ENCODE measurements at places on chromosomes 2 and 18. TPM values are rescaled to one million over a fixed set of nuclear protein-coding genes. Genes with fewer than 3 reads are reported as not detected.

- DNase-seq = peak; percentile 56
- no peak overlapping the region for H3K4me3 ChIP-seq
- H3K27ac ChIP-seq = no peak overlapping the region
- no peaks in the 10 kb centered on the region for H3K4me1 ChIP-seq
Measured at GRCh38 chr2:152740743-152741328, 22.4 kb downstream of the ARL6IP6 start.

- H3K4me3 ChIP-seq = no peak overlapping the region
- no peaks in the 10 kb centered on the region for H3K4me1 ChIP-seq
- H3K36me3 ChIP-seq = no peaks in the 10 kb centered on the region
- no peaks in the 10 kb centered on the region for H3K27me3 ChIP-seq
- no peak for DNase-seq
Measured at GRCh38 chr2:217438136-217438535, 564.7 kb downstream of the TNS1 start.

DNA sequence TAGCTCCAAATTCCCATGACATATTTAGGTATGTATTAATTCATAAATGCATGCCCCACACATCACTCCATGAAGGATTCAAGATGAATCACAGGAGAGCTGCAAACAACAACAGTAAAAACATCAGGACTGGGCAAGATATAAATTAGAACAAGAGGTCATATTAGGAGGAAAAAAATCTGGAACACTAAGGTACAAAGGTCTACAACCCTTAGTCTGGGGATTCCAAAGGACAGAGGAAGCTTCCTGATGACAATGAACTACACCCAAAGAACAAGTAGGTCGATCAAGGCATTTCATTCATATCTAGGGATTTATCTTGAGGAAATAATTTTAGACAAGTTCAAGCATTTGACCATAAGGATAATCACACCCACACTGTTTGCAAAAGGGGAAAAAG is 14.5 kb downstream of the VPS4B start:
- no peak overlapping the region for H3K4me3 ChIP-seq
- H3K4me1 ChIP-seq = no peaks in the 10 kb centered on the region
- H3K27ac ChIP-seq = no peak overlapping the region
- H3K36me3 ChIP-seq = peaks cover 6% of the 10 kb centered on the region

DNA sequence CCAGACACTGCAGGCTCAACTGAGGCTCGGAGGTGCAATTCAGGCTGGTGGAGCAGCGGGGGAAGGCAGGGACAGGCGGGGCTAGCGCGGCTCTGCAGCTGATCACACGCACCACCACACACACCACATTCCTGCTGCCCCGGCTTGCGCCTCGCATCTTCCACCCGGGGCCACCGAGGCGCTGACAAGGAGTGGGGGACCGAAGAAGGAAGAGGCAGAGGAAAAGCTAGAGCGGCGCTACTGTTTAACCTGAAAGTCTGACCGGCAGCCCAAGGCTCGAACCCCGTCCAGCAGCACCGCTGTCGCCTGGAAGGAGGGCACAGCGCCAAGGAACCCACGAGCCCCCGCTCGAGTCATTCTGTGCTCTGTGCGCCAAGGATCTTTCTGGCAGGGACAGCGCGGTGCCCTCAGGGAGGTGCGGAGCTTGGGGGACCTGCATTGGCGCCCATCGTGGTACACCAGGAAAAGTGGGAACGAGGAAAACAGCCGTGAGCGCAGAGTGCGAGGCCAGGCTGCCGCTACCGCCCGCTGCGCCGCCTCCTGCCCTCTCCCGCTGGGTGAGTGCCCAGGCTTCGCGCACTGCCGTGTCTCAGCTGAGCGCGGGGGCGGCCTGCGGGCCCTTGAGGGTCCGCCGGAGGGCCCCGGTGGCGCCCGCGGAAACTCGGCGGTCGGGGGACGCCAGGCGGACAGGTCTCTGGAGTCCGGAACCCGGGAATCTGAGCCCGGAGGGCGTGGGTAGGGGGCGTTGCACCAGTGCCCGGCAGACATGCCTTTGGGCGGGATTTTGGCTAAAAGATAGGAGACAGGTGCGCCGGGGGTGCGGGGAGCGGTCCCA is 860 bp upstream of the KCNJ3 start:
- H3K27me3 ChIP-seq = no peaks in the 10 kb centered on the region
- H3K4me3 ChIP-seq = peak overlapping the region; percentile 26
- DNase-seq = no peak
- no peaks in the 10 kb centered on the region for H3K36me3 ChIP-seq
- no peaks in the 10 kb centered on the region for H3K4me1 ChIP-seq

DNA sequence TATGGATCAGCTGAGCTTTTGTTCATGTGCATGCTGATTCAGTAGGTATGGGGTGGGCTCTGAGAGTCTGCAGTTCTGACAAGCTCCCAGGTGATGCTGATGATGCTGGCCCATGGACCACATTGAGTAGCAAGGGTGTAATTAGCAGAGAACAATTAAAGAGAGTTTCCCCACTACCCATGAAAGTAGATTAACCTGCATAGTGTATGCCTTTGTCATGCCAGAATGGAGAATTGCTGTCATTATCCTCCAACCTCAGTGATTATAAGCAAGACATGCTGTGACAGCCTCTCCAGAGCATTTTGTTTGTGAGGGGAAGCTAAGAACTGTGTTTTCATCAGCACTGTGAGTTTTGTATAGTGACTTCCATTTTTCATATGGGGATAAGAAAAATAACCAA is 59.5 kb upstream of the LYPD1 start:
- no peaks in the 10 kb centered on the region for H3K4me1 ChIP-seq
- no peak for DNase-seq
- H3K4me3 ChIP-seq = no peak overlapping the region
- H3K27me3 ChIP-seq = no peaks in the 10 kb centered on the region
- no peak overlapping the region for H3K27ac ChIP-seq

DNA sequence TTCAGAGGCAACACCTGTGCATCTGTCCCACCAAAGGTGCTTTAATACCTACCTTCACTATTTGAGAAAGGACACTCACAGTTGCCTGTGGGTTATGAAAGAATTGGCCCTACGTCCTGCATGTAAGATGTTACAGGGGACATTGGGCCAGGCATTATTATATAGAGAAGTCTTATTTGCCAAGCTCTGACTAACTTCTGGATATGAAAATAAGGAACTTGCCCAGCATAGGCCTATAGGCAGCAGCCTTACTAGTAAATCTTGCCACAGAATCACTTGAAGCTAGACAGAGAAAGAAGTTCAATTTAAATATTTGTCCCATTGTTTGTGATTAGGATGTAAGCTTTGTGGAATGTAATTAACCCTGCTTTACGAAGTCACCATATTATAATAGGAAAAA is 41.7 kb downstream of the NLRC4 start:
- DNase-seq = no peak
- no peaks in the 10 kb centered on the region for H3K27me3 ChIP-seq
- peaks cover 38% of the 10 kb centered on the region for H3K36me3 ChIP-seq

DNA sequence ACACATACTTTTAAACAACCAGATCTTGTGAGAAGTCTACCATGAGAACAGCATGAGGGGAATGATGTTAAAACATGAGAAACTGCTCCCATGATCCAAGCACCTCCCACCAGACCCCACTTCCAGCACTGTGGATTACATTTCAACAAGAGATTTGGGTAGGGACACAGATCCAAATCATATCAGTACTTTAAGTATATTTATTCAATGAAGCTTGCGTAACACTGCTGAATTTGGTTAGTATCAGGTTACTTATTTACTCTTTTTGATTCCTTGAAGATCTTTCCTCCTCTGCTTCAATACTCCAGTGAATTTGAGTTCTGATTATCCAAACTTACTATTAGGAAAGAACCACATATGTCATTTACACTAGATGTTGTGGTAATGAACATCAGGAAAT is 418.6 kb downstream of the PIK3C3 start:
- no peak overlapping the region for H3K27ac ChIP-seq
- no peaks in the 10 kb centered on the region for H3K36me3 ChIP-seq
- no peak overlapping the region for H3K4me3 ChIP-seq
- no peaks in the 10 kb centered on the region for H3K27me3 ChIP-seq

GRCh38 chr2:121791801-121792221 is 36.4 kb downstream of the TSN start:
- H3K36me3 ChIP-seq = no peaks in the 10 kb centered on the region
- H3K27me3 ChIP-seq = no peaks in the 10 kb centered on the region
- H3K4me3 ChIP-seq = no peak overlapping the region
- H3K4me1 ChIP-seq = no peaks in the 10 kb centered on the region

DNA sequence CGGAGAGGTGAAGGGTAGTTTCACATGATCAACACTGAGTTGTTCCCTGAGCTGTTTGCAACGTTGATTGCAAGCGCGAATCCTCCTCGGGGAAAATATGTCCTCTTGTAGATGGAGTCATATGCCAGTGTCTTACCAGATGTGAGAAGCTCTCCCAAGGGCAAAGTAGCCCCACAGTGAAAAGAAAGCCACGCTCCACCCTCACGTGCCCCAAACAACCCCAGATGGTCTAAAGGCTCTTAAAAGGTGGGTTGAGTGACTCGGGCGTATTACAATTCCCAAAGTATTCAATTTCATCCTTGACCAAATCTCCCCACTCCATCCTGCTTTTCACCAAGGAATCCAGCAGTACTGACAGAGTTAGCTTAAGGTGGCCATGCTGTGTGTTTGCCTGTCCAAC is 332.1 kb upstream of the SOX11 start:
- no peaks in the 10 kb centered on the region for H3K27me3 ChIP-seq
- no peak for DNase-seq
- no peak overlapping the region for H3K4me3 ChIP-seq
- no peaks in the 10 kb centered on the region for H3K4me1 ChIP-seq

- no peak overlapping the region for H3K4me3 ChIP-seq
- DNase-seq = no peak
- no peaks in the 10 kb centered on the region for H3K36me3 ChIP-seq
- H3K27ac ChIP-seq = no peak overlapping the region
Measured at GRCh38 chr18:38322206-38322605, 756.6 kb upstream of the CELF4 start.

DNA sequence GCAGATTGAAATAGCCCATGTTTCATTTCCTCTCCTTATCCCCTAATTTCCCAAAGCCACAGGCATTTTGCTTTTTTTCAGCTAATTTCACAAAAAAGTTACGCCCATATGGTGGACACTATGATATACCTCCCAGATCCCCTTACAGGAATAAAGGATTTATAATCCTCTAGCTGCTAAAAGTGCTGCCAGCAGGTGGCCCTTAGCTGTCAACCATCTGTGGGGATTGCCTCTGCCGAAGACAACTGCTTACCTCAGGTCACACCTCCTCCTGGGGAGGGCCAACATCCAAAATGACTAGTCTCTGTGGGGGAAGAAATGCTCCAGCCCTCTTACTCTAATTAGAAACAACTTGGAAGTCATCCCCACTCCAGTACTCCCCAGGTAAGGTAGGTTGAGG is 61.0 kb upstream of the EPB41L3 start:
- no peak overlapping the region for H3K27ac ChIP-seq
- no peaks in the 10 kb centered on the region for H3K27me3 ChIP-seq
- H3K4me1 ChIP-seq = no peaks in the 10 kb centered on the region
- no peaks in the 10 kb centered on the region for H3K36me3 ChIP-seq

DNA sequence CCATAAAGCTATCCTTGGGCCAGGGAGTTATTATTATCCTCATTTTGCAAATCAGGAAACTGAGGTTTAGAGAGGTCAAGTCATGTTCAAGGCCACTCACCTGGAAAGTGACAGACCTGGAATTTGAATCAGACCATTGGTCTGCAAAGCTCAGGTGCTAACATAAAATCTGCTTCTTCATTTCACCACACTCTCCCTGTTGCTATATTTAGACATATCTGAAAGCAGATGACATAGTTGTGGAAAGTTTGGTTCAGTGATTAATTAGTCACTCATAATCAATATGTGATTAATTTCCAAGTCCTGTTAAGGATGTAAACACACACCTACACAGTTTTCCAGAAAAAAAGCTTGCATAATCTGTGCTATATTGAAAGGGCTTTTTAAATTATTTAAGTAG is 57.4 kb downstream of the LINC00305 start:
- no peak overlapping the region for H3K4me3 ChIP-seq
- no peaks in the 10 kb centered on the region for H3K36me3 ChIP-seq
- no peaks in the 10 kb centered on the region for H3K4me1 ChIP-seq
- H3K27me3 ChIP-seq = no peaks in the 10 kb centered on the region
- no peak overlapping the region for H3K27ac ChIP-seq

- H3K4me1 ChIP-seq = no peaks in the 10 kb centered on the region
- no peaks in the 10 kb centered on the region for H3K27me3 ChIP-seq
- DNase-seq = no peak
- H3K27ac ChIP-seq = no peak overlapping the region
- no peak overlapping the region for H3K4me3 ChIP-seq
- H3K36me3 ChIP-seq = no peaks in the 10 kb centered on the region
Measured at GRCh38 chr2:198880986-198881385, 576.8 kb downstream of the SATB2 start.

GRCh38 chr2:171308280-171309054 is 125.3 kb downstream of the METTL8 start:
- no peak overlapping the region for H3K4me3 ChIP-seq
- no peaks in the 10 kb centered on the region for H3K36me3 ChIP-seq
- no peaks in the 10 kb centered on the region for H3K27me3 ChIP-seq
- no peak overlapping the region for H3K27ac ChIP-seq

DNA sequence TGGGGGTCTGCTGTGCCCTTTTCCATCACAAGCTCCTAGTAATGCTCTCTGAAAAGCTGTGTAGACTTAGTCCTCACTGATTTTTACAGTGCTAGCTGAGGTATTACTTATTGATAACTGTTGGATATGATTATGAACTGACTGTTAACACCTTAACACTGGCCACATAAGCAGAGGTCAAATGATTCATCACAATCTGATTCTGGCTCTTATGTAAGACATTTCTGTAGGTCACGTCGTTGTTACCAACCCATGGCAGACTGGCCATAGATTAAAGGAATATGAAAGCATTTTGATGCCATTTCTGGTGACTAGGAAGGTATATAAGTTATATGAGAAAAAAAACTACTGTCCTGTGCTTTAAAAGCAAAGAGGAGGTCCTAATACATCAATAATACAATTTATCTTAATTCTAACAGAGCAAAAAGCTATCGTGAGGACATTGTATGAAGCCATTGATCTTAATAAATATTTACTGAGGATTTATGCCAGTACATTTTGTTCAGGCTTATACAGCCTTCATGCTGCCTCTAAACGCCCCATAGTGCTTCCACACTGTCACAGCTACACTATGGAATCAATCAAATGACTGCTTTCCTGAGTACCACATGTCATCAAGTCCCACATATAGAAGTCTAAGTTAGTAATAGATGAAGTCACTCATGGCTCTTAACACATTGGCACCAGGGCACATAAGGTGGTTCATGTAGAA is 6.9 kb upstream of the RND3 start:
- H3K27ac ChIP-seq = no peak overlapping the region
- no peaks in the 10 kb centered on the region for H3K27me3 ChIP-seq
- DNase-seq = no peak
- H3K36me3 ChIP-seq = no peaks in the 10 kb centered on the region
- H3K4me1 ChIP-seq = no peaks in the 10 kb centered on the region

The TPO gene
- total RNA-seq = not detected

The TUBA4B gene
- total RNA-seq = not detected

The AFF3 gene
- total RNA-seq = 830 TPM

The PAIP2B gene
- 10.1 TPM for total RNA-seq

The GREB1 gene
- 0.39 TPM for total RNA-seq

The GPC1 gene
- 3.3 TPM for total RNA-seq

The MAP3K19 gene
- not detected for total RNA-seq

Measured in B cell (primary cell).